ENCODE measurements at places on chromosomes 11 and 22.

- DNase-seq = no peak
Measured at GRCh38 chr11:10418950-10419310, 36.1 kb upstream of the AMPD3 start.

DNA sequence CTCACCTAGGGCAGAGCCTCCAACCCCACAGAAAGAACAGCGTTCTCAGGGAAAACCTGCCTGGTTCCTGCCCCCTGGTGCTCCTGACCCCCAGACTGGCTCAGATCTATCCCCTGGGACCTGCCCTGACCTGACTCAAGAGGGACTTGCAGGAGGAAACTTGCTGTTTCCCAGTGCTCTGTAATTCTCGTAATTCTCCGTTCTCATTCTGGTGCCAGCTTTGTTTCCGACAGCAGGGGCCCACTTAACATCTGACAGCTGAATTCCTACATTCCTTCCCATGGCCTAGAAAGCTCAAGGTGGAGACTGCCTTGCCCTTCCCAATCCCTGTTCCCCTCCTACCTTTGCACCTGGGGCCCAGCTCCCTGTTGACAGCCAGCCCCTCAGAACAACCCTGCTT is 12.5 kb upstream of the CSF2RB start:
- no peak for DNase-seq

- no peak for DNase-seq
Measured at GRCh38 chr11:107263844-107264563, 193.6 kb downstream of the CWF19L2 start.

GRCh38 chr11:128493570-128493965 is 93.8 kb downstream of the ETS1 start:
- no peak for DNase-seq

- DNase-seq = no peak
Measured at GRCh38 chr11:11521306-11522002, 100.4 kb downstream of the GALNT18 start.

GRCh38 chr22:47125603-47126002 is 363.2 kb downstream of the TBC1D22A start:
- no peak for DNase-seq

GRCh38 chr11:66371627-66372415 is at the start of gene SLC29A2:
Gene SLC29A2, minus strand, starts transcription at chr11:66371760. Its CDS starts 169 bp downstream, at chr11:66371591.
- no peak for DNase-seq

DNA sequence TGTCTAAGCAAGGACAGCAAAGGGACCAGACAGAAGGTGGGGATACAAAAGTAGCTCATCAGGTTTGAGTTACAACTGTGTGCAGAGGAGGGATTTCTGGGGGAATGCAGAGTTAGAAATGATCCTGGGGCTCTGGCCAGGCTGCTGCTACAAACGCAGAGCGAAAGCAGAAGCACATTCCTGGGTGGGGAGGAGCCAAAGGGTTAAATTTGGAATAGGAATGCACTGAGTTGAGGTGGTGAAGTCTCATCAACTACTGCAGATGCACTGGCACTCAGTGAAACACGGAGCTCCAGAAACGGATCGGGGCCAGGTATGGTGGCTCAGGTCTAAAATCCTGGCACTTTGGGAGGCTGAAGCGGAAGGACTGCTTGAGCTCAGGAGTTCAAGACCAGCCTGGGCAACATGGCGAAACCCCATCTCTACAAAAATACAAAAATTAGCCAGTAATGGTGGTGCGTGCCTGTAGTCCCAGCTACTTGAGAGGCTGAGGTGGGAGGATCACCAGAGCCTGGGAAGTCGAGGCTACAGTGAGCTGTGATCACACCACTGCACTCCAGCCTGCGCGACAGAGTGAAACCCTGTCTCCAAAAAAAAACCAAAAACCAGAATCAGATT is 3.2 kb downstream of the CHKA start:
- no peak for DNase-seq

DNA sequence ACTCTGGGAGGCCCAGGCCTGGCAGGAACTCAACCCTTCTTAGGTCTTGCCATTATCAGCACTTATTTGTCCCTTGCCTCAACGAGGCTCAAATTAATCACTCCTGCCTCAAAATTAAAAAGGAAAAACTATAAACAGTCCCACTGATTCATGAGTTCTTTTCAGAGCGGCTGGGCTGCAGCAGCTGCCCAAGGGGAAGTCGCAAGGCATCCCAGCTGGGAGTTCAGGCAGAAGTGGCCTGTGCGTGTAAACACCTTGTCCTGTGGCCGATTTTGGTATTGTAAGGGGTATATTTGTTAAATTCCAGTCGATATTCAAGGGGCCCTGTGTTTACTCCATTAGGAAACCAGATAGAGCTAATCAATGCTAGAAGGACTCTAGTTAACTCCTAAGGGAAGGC is 213.9 kb upstream of the CADM1 start:
- no peak for DNase-seq

DNA sequence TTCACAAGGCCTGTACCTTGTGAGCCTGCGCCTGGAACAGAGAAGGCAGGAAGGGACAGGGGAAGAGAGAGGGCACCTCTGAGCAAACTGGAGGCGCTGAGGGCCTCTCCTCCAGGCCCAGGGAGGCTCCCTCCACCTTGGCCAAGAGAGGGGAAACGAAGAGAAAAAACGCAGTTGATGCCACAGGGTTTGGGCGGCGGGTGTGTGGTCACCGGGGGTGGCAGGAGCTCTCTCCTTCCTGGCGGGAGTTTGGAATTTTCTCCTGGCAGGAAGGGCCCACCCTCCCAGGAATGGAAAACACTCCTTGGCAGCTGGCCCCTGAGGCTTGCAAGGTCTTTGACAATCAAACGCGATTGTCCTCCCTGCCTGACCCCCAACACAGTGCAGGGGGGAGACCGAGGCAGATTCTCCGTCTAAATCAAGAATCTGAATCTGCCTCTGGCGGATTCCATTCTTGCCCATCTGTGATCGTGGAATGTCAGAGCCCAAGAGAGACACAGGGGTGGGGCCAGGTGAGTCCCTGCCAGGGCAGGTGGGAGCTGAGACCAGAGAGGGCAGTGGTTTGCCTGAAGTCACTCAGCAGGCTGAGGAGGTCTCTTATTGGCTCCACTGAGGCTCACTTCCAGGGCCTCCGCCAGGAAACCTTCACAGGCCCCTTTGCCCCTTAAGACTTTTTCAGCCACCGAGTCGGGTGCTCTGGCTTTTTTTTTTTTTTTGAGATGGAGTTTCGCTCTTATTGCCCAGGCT is 21.0 kb downstream of the RPL3 start:
- no peak for DNase-seq
